ENCODE measurements at places on chromosomes 6 and 20.
A peak's percentile ranks its signal among the peaks of the same experiment; 100 is the strongest.

DNA sequence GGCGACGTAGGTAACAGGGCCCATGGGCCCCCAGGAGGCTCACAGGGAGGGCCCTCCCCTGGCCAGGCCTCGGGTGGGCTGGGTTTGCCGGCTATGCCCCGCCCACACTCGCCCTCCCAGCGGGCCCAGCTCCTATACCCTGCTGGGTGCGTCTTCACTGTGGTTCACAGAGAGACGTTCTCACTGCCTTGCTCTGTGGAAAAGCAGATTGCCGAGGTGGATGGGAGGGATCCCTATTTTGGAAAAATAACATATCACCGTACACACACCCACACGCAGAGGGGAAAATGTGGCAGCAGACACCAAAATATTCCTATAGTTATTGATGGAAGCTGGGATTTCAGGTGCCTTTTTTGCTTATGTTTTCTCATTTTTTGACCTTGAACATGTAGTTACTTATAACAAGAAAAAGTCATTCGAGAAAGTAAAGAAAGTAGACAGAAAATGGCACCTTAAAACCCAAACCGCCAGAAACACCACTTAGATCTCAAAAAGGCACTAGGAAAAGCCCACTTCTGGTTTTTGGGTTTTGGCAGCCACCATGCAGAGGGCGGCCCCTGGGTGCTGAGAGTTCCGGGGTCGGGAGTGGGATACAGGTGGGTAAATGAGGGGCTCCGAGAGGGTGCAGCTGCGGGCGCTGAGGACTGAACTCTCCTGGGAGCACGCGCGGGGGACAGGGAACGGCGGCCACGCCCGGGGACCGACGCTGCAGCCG is 49.4 kb downstream of the TMEM242 start:
- DNase-seq: peak; percentile 37

DNA sequence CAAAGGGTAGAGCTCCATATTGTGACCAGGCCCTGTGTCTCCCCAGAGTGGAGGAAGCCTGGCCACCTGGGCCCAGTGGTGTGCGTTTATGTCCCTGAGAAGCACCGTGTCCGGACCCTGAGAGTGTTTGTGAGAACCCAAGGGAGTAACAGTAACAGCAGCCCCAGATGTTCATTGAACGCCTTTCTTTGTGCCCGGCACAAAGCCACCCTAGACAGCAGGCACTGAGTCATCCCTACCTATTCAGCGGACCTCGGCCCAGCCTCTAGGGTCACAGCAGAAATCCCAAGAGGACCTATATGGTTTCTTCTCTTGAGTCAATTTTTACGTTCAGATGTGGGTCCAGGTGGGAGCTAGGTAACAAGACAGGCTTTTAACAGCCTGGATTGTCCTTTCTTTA is 24.5 kb downstream of the BCAS4 start:
- no peak for DNase-seq

GRCh38 chr6:170223718-170224693 is 66.9 kb downstream of the DLL1 start:
- no peak for DNase-seq

DNA sequence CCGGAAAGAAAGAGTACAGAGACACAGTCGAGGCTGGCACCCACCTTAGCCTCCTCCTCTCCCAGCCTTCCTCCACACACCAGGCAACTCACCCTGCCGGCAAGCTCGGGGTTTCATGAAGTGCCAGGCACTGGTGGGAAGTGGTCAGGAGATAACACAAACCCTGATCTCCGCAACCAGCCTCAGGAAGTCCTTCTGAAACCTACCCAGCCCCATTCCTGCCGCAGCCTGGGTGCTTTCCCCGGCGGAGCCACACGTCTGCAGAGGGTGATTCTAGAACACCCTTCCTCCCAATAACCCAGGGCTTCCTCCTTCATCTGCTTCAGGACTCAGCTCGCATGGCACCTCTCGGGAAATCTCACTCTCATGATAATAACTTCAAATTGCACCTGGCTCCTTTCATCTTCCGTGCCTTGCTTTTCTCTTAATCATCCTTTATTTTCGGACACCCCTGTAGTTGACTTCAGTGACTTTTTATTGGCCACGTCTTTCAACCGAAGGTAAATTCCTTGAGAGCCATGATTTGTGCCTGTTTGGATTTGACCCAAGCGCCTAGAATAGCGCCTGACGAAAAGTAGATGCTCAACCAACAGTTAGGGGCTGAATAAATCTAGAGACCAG is 8.7 kb upstream of the HLA-E start:
- peak; percentile 67 for DNase-seq

DNA sequence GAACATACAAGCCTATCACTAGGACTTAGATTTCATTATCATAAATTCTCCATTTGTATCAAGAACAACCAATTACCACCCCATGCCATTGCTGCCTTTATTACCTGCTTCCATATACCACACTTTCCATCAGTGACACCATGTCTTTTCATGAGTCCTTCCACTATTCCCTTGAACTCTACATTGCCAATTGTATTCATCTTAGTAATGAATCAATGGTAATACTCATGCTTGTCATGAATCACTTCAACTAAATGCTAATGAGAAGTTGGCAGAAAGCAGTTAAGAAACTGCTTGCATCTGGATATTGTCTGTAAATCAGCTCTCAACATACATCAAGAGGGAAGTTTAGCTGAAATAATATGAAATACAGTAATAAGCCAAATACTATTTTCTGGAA is 61.2 kb upstream of the RNF217 start:
- no peak for DNase-seq

DNA sequence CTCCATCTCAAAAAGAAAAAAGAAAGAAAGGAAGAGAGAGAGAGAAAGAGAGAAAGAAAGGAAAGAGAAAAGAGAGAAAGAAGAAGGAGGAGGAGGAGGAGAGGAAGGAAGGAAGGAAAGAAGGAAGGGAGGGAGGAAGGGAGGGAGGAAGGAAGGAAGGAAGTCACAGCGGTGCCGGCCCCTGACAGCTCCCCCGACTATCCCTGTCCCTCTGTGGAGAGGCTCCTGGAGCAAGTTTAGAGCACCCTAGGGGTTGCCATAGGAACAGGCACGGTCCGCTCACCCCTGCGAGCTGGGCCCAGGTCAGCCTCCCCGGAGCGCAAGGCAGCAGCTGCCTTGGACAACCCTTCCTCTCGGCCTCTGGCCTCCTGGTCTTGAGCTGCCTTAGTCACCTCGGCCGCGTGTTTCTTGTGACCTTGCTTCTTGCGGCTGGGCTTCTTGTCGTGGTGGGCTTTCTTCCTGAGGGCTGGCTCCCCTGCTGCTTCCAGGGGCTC is 6.8 kb downstream of the BNIP5 start:
- no peak for DNase-seq

GRCh38 chr20:60815656-60816055 is 436.4 kb upstream of the CDH4 start:
- no peak for DNase-seq

DNA sequence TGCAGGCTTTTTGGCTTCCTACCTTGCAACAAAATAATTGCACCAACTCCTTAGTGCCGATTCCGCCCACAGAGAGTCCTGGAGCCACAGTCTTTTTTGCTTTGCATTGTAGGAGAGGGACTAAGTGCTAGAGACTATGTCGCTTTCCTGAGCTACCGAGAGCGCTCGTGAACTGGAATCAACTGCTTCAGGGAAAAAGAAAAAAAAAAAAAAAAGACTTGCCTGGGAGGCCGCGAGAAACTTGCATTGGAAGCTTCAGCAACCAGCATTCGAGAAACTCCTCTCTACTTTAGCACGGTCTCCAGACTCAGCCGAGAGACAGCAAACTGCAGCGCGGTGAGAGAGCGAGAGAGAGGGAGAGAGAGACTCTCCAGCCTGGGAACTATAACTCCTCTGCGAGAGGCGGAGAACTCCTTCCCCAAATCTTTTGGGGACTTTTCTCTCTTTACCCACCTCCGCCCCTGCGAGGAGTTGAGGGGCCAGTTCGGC is 420 bp downstream of the SOX4 start:
- DNase-seq: no peak

DNA sequence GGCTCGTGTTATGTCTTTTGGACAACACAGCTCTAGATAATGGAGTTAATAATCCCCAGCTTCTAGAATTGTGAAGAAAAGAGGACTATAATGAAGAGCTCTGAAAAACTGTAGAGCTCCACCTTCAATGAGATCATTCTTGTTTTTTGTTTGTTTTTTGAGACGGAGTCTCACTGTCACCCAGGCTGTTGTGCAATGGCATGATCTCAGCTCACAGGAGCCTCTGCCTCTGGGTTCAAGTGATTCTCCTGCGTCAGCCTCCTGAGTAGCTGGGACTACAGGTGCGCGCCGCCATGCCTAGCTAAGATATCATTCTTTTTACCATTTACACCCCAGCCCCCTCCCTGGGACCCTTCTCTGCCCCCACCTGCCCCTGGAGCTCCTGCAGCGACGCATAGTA is 36.6 kb downstream of the ERGIC3 start:
- no peak for DNase-seq

DNA sequence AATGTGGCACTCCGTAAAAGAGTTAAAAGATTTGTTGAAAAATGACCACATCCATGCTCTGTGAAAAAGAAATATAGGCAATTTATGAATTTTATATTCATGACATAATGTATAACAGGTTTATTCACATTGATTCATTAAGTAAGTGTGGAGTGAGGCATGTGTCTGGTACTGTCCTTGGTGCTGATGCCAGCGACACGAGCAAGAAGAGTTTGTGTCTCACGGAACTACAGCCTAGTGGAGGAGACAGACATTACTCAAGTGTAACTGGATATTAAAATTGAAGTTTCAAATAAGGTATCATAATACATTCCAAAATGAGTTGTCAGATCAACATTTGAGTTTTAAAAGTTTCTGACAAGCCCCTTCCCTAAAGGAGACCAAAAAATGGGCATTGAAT is 158.2 kb upstream of the PRND start:
- peak; percentile 9 for DNase-seq

- peak; percentile 84 for DNase-seq
Measured at GRCh38 chr6:89073014-89073620, 7.4 kb upstream of the PNRC1 start.

DNA sequence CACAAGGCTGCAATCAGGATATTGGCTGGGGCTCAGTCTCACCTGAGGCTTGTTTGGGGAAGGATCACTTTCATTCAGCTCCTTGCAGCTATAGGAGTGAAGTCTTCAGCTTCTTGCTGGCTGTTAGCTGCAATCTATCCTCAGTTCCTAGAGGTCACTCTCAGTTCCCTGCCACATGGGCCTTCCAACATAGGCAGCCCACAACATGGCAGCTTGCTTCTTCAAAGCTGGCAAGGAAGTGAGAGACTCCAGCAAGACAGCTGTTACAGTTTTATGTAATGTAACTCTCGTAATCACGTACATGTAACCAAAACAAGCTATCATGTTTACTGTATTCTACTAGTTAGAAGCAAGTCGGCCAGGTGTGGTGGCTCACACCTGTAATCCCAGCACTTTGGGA is 226.9 kb downstream of the CDC5L start:
- DNase-seq: peak; percentile 44

- DNase-seq: no peak
Measured at GRCh38 chr6:134009876-134010275, 42.5 kb downstream of the SLC2A12 start.

DNA sequence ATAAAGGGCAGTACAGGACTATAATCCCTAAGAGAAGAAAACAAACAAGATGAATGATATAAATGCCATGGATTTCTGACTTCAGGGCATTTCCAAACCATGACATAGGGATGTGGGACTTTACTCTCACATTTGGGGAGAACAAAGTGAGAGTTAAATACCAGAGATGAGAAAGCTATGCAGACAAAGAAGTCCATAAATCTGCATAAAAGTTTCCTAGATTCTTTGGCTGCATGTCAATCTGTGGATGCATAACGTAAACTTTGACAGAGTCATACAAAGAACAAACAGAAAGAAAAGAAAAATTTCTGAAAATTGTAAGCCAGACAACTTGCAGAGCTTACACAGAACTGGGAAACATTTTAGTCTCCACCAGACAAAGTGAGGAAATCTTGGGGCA is 11.7 kb downstream of the EPM2A start:
- no peak for DNase-seq

DNA sequence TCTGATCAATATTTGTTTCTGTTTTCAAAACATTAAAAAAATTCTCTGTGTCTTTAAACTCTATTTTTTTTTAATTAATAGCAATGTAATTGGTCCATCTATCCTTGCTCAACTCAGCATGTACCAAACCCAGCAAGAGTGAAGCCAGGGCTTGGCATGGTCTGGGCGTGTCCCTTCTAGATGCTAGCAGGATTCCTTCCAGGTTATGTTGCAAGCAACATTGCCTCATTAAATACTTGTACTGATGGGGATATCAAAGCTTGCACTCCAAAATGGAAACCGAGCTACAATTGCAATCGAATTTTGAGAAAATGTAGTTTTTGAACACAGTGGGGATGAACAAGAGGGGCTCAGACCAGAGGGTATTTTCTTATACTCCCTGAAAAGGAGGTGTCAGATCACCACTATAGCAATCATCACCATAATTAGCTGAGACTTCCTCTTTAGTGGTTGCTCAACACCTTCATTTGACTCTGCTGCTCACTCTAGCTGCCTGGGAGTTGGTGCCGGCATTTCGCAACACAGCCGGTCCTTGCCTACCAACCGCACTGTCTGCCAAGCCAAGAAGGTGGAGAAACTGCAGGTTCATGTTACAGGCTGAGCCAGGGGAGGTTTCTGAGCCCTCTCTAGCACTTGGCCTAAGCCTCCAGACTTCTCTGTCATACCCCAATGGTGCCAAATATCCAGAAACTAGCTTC is 67.8 kb upstream of the RALGAPA2 start:
- peak; percentile 94 for DNase-seq

DNA sequence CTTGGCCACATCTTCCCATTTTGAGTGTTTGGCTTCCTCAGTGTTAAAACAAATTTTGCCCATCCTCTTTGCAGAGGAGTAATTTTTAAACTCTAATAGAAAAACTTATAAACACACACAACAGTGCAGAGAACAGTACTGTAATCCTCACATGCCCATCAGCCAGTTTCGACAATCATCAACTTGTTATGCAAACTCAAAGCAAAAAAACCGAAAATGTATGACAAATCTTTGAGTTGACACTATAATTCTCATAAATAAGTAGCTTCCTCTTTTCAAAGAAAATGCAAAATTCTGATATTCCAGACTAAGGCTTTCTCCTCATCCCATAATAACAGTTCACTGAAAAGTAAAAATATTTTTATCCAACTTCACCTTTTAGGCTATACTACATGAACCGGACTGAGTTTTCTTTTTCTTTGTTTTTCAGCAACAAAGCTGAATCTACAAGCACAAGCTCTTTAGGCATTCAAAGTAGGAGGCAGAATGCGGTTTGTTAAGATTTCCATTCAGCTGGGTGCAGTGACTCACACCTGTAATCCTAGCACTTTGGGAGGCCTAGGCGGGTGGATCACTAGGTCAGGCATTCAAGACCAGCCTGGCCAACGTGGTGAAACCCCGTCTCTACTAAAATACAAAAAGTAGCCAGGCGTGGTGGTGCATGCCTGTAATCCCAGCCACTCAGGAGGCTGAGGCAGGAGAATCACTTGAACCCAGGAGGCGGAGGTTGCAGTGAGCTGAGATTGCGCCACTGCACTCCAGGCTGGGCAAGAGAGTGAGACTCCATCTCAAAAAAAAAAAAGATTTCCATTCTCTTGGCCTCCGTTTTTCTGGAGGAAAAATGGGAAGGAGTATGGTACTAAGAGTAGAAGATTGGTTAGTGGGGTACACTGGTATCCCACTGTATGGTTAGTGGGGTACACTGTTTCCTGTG is 74.8 kb downstream of the GCNT2 start:
- DNase-seq: peak; percentile 96
